ENCODE measurements at places on chromosomes 5 and 9.
A peak's percentile ranks its signal among the peaks of the same experiment; 100 is the strongest.

DNA sequence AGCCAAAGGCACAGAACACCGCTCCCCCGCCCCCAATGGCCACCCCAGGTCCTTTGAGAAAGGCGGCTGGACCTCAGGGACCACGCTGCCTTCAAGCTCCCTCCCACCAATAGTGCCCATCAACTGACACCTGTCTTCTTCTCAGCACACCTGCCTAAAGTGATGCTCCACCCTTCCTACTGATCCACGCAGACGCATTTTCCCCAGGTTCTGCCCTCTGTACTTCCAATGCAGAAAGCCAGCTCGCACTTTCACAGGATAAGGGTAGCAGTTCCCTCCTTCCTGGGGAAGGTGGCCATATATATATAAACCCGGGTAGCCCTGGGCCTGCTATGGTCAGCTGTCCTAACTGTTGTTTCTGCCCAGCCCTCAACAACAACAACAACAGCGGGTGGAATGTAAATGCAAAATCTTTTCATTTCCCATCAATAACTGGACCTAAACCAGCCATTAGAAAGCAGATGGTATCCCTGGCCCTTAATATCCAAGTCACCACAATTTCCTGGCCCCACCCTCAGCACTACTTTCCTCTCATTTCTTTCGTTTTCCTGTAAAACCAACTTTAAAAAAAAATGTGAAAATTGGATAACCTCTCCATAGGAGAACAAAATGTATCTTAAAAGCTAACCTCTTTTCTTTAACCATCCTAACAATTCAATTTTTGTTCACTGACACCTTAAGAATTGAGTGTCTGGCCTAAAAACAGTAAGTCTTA lies 1.7 kb downstream of the GOLM1 start:
- no peak for DNase-seq

DNA sequence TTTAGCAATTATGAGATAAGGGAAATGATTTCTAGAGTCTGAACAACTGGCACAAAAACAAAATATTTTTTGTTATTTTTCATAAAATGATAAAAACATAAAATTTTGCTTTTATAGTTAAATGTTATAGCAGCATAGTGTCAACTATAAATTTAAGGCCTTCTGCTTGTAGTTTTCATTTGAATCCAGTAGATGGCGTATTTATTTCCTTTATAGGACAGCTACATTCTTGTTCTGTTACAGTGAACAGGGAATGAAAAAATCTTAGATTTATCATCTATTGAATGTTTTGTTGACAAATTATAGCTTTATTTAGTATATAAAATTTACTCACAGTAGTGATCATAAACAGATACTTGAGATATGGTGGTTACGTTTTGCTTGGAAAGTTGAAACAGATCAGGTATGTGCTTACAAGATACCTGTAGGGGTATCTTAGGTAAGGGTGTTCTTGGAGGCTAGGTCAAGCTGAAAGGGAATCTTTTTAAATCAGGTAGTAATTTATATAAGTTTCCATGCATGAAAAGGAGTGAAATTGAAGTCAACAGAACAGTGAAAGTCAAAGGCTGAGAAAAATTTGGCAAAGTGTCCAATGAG lies 239.3 kb upstream of the GRIN3A start:
- no peak for DNase-seq

GRCh38 chr5:481347-481746 lies 38.4 kb downstream of the EXOC3 start:
- no peak for DNase-seq

GRCh38 chr9:137277329-137278041 lies at the start of gene TOR4A:
Gene TOR4A, plus strand, starts transcription at chr9:137277726. Its CDS starts 964 bp downstream, at chr9:137278690.
- no peak for DNase-seq

GRCh38 chr9:109440117-109440515 lies 58.0 kb downstream of the PTPN3 start:
- DNase-seq = no peak

- DNase-seq = peak; percentile 82
These were observed 26.6 kb upstream of the ABLIM3 start for GRCh38 chr5:149114403-149115312.

- DNase-seq = no peak
These were observed 38.6 kb upstream of the GGTA1 start for GRCh38 chr9:121538221-121538620.

GRCh38 chr5:67431191-67431590 lies 234.6 kb upstream of the CD180 start:
- no peak for DNase-seq

DNA sequence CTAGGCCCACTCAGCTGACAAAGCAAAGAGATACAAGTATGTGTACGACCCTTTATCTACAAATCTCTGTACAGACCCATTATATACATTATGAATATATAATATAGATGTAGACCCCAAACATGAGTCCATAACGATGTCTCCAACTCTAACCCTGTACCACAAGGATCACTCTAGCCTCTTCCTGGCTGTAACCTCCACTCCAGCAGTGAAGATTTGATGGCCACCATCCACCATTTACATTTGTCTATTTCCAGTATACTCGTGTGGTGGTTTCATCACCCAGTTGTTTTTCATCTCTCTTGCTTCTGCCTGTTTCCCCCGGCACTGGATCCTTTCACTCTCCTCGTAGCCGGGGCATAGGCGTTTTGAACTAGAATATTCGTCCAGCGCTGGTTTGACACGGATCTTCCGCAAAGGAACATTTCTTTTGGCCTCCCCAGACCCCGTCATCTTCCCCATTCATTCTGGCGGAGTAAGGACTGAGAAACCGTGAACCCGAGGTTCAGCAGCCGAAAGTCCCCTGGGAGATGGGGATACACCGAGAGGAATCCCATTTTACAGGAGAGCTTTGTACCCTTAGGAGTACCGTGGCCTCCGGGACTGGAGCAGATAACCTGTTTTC lies 828 bp upstream of the TRIO start:
- DNase-seq = no peak

GRCh38 chr5:131575660-131576227 lies 59.3 kb downstream of the RAPGEF6 start:
- no peak for DNase-seq

- no peak for DNase-seq
These were observed 87.3 kb downstream of the GAS1 start for GRCh38 chr9:86860006-86860405.

GRCh38 chr5:167713896-167714295 lies 577.5 kb upstream of the WWC1 start:
- no peak for DNase-seq

DNA sequence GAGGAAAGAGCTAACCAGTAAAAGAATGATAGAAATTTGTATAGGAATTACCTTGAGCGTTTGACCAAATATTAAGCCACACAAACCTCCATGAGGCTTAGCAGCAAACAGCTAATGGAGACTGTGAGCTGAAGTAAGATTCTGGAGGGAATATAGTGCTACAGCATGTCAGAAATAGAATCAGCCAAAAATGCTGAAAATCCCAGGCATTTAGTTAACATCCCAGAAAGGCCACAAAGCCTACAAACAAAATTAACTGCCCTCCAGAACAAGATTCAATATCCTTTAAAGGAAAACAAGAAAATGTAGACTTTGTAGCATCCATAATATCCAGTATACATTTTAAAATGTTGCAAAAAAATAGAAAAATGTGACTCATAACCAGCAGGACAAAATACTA lies 257.8 kb upstream of the TUSC1 start:
- no peak for DNase-seq

DNA sequence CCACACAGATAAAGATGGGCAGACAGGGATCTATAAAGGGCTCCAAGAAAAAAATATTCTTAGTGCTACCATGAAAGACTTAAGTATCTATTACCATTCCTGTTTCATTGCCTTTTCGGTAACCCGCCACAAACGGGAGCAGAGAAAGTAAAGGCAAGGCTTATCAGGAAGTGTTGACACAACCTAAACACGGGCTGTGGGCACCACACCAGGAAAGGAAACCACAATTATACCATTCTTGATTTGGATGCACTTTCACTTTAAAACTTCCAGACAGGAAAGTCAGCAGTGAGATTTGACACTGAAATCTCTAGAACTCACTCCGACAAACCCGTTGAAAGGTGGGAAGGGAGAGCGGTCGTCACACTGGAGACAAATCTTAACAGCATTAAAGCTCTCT lies 6.5 kb downstream of the TLE1 start:
- no peak for DNase-seq

DNA sequence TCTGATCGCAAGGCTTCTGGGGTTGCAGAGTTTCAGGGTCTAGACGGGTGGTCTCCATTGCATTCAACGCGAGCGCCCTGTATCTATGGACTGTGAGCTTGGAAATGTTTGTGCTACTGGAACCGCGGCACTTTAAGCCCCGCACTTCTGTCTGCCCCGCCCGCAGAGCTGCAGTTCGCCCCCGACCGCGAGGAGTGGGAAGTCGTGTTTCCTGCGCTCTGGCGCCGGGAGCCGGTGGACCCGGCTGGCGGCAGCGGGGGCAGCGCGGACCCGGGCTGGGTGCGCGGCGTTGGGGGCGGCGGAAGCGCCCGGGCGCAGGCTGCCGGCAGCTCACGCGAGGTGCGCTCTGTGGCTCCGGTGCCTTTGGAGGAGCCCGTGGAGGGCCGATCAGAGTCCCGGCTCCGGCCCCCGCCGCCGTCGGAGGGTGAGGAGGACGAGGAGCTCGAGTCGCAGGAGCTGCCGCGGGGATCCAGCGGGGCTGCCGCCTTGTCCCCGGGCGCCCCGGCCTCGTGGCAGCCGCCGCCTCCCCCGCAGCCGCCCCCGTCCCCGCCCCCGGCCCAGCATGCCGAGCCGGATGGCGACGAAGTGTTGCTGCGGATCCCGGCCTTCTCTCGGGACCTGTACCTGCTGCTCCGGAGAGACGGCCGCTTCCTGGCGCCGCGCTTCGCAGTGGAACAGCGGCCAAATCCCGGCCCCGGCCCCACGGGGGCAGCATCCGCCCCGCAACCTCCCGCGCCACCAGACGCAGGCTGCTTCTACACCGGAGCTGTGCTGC lies 1.0 kb downstream of the ADAMTS19 start:
- DNase-seq = peak; percentile 34

DNA sequence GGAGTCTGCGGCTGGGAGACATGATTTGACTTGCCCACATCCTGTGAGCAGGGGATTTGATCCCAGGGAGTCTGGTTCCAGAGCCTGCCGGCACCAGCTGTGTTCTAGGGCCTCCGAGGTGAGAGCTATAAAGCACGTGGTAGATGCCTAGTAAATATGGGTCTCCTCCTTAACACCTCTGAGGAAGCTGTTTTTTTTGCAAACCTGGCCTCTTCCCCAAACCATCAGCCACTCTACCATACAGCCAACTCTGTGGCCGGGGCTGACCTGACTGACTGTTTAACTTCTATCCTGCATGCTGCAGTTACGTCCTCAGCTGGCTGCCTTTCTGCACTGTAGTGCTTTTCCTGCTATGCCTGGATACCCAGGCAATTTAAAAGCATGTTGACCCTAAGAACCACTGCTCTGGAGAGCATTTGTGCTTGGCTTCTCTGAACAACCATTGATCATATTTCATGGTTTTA lies 220.5 kb downstream of the SLIT3 start:
- DNase-seq = no peak

GRCh38 chr5:81169924-81170323 lies 63.2 kb upstream of the CKMT2 start:
- no peak for DNase-seq

- no peak for DNase-seq
These were observed 6.2 kb upstream of the CD180 start for GRCh38 chr5:67202828-67203227.

DNA sequence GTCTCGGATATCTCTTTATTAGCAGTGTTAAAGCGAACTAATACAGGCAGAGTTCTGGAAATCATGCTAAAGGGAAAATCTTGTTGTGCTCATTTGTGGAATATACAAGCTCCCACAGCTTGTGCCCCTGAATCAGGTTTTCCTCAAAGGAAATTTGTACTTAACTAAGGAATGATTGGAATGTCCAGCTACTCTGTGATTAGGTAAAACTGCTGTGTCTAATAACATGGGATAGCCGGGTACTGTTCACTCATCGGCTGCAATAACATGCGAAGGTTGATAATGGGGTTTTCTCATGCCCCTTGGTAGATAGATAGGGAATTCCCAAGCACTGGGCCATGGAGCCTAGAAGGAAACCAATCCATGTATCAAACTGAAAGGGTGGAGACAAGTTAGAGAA lies 306.7 kb downstream of the NR2F1-AS1 start:
- no peak for DNase-seq

GRCh38 chr5:13427827-13428557 lies 516.5 kb downstream of the DNAH5 start:
- no peak for DNase-seq

DNA sequence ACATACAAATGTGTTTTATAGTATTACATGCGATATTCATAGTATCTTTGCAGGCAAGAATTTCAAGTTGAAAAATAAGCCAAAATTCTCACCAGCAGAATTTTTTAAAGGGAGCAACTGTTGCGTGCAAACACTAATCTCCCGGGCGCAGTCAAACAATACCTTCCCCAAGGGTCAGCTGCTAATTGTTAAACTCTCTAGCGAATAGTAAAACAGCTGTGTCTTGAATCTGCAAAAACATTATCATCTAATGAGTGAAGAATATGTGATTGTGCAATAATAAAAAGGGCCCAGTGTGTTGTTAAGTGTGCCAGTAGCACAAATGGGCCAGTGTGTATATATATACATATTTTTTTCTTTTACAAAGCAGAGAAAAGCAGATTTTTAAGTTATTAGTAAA lies 131.4 kb downstream of the CCDC192 start:
- DNase-seq = no peak

DNA sequence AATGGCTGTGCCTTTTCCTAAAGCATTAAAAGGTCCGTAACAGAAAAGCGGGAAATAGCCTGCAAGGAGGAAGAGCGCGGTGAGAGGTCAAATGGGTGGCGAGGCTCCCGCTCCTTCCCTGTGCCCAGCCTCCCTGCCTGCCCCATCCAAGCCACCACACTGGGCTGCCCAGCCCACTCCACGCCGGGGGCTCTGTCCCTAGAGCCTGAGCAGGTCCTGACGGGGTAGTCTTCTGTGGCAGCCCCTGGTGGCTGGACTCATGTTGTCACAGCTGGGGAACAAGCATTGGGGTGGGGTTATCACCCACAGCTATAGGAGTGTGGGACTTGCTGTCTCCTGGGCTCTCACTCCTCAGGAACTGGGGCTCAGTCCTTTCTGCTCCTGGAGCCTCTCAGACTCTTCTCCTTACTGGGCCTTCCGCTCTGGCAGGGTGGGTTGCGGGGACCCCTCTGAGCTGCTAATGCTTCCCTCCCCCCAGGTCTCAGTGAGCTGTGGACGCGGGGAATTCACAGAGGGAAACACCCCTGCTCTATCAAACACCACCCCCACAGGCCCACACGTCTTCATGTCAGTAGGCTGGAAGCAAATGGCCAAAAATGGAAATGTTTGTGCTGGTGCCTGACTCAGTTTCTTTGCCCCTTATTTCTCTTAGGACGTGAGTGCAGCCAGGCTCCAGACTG lies 152.4 kb upstream of the PHYKPL start:
- DNase-seq = no peak
